GDM1 (cell line): ENCODE measurements at places on chromosomes 3 and 15.

DNA sequence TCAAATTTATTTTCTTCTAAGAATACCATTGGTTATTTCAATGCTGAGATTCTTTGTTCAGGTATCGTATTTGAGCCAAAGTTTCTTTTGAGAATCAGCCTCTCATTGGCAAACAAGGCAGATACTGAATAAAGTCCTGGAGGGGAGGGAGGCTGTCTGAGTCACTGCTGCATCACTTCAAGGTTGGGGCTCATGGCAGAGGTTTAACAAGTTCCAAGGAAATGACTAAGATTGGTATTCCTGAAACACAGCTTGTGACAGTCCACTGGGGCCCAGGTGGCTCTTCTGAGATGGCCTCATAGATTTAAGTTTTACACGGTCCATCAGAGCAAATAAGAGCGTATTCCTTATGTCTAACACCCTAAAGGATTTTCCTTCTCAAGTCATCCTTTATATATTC, 213.8 kb upstream of the STAC start:
- no peak for DNase-seq

- DNase-seq, result no peak
These were observed 515.6 kb upstream of the SGO1 start for GRCh38 chr3:20701641-20702040.

GRCh38 chr15:73799466-73799865, 46.3 kb upstream of the INSYN1 start:
- DNase-seq, result no peak

DNA sequence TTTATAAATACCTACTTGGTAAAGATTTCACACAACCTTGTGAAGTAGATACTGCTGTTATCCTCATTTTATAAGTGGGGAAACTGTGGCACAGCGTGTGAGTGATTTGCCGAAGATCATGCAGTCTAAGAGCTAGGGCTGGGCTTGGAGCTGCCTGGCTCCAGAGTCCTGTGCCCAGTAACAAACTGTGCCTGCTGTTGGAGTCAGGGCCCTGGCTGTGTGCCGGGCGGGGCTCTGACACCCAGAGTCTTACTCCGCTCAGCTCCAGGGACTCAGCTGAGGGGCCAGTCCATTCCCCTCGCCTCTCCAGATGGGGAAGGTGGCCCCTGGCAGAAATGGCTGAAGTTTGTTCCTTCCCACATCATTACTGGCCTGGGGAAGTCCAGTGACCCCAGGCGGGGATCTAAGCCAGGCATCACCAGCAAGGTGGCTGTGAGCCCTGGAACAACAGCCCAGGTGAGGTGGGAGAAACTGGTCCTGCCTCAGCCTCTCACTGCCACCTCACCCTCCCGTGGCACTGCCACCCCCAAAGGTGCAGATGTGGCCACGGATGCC, 17.3 kb upstream of the PLXNA1 start:
- no peak for DNase-seq

- DNase-seq, result no peak
These were observed 841 bp downstream of the EIF3J start for GRCh38 chr15:44537735-44538240.

GRCh38 chr3:100500320-100500880, 8.0 kb downstream of the TMEM45A start:
- no peak for DNase-seq

DNA sequence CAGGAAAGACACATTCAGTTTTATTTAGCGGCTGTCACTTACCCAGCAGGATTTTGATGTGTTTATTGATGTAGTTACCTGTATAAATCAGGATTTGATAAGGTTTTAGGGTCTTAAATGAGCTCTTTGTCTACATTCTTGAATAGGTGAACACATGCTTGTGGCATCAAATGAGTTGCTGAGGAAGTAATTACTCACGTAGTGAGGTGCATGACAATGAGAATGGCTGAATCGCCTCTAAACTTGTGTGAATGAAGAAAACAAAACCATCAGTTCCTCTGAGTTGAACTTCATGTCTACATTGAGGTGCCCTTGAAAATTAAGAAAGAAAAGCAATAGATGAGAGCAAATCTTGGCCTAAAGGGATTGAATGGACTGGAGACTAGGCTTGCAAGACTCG, 245.6 kb upstream of the SATB1 start:
- no peak for DNase-seq

DNA sequence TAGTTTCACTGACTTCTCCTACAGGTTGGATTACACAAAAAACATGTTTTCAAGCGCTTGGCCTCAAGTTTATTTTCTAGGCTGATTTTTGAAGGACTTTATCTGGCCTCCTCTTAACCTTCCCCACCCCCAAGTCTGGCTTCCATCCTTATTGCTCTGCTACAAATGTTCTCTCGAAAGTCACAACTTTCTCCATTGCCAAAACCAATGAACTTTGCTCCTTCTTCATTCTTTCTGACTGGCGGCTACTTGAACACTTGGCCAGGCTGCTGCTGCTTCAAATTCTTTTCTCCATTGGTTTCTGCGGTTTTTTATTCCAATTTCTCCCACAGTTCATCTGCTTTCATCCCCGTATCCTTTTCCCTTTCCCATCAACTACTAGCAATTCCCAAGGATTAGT, 106.6 kb downstream of the TOP2B start:
- DNase-seq, result no peak

- DNase-seq, result no peak
These were observed 37.8 kb upstream of the SCN5A start for GRCh38 chr3:38687321-38687720.

DNA sequence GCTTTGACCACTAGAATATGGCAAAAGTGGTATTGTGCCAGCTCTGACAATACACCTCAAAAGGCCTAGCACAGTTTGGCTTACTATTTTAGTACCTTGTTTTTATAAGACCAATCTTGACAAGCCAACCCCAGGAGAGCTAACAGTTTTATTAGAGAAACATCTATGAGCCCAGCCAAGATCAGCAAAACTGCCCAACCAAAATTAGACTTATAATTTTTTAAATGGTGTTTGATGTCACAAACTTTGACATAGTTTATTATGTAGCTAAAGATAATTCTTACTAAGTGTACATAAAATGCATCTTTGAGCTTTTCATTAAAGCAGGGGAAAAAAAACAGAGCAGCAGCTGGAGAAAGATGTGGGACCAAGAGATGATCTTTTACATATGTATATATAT, 537.5 kb downstream of the ZPLD1 start:
- no peak for DNase-seq

GRCh38 chr15:59539799-59540198, 71.8 kb upstream of the GCNT3 start:
- no peak for DNase-seq

GRCh38 chr3:158249183-158249582, 139.3 kb downstream of the RSRC1 start:
- no peak for DNase-seq

DNA sequence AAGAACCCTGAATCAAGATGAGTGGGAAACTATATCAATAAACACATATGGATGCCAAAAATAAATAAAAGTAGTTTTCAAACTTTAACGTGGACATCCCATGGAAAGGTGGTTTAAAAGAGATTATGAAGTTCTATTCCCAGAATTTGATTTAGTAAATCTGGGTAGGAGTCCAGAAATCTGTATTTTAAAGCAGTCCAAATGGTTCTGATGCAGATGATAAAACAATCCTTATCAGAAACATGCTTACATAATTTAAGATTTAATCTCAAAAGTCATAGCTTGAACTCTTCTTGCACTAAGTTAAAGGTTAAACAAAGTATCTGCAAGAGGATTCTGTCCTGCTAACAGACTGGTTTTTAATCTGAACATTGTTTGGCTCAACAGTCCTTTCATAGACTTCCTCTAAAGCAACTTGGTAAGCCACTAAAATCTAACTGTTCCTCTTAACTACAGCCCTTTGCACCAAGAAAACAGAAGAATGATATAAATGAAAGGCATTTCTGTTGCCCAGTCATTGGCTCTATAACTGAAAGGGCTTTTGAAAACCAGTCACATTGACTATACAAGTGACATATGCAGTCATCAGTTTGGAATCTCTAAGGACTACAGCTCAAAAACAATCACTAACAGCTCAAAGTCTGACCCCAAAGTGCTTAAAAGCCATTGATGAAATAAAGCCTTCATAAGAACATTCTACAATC, 23.4 kb upstream of the MAP4 start:
- no peak for DNase-seq

GRCh38 chr3:176590722-176591121, 606.6 kb downstream of the TBL1XR1 start:
- DNase-seq, result no peak

- DNase-seq, result no peak
These were observed 415.8 kb upstream of the GOLIM4 start for GRCh38 chr3:168511428-168512014.

DNA sequence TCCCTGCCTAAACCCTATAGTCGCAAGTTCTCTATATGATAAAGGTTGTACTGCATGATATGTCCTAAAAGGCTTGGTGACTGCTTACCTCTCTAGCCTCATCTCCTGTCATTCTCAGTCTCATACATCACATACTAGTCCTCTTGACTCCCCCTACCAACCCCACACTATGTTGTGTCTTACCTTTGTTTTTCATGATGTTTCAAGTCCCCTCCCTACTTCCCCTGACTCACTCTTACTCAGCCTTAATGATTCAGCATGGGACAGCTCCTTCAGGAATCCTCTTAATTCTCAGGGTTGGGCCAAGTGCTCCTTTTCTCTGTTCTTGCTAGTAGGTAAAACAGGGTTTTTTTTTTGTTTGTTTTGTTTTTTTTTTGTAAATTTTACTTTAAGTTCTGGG, 49.6 kb downstream of the SLMAP start:
- DNase-seq, result no peak

GRCh38 chr3:118587037-118587741, 447.5 kb downstream of the IGSF11 start:
- no peak for DNase-seq

- no peak for DNase-seq
These were observed 125.3 kb downstream of the IGF1R start for GRCh38 chr15:98773616-98774015.

DNA sequence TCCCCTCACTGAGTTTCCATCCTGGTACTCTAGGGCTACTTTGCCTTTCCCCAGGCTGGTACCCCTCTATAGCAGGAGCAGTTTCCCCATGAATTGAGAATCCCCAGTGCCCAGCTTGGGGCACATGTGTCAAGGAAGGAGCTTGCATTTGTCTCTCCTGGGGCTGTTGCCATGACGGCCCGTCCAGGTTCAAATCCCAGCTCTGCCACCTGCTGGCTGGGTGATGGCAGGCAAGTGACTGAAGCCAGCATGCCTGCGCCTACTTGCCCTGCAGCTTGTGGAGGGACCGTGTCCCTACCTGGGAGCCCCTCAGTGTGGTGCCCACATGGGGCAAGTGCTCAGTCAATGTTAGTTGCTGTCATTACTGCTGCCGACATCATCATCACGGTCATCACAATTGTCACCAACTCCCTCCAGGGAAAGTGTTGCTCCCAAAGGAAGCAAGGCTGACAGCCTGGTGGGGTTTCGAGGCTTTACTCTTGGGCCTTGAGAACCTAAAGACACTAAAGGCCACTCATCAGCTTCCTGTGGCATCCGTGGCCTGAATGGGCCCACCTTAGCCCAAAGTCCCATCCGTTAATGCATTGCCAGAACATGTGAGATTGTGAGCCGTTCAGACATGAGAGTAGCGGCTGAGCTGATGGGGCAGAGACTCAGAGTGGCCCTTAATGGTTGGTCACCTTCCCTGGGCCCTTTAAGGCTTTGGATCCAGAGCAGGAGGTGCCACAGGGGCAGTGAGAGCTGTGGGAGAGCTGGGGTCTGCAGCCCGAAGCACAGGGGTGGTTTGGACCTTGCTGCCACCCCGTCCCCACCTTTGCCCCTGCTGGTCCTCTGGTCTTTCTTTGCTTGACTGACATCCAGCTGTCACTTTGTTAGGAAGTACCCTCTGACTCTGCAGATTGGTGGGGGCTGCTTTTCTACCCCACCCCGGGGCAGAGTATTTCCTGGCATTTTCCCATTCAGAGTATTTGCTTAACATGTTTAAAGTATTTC, 144.4 kb downstream of the DNAJB8 start:
- peak; percentile 27 for DNase-seq

DNA sequence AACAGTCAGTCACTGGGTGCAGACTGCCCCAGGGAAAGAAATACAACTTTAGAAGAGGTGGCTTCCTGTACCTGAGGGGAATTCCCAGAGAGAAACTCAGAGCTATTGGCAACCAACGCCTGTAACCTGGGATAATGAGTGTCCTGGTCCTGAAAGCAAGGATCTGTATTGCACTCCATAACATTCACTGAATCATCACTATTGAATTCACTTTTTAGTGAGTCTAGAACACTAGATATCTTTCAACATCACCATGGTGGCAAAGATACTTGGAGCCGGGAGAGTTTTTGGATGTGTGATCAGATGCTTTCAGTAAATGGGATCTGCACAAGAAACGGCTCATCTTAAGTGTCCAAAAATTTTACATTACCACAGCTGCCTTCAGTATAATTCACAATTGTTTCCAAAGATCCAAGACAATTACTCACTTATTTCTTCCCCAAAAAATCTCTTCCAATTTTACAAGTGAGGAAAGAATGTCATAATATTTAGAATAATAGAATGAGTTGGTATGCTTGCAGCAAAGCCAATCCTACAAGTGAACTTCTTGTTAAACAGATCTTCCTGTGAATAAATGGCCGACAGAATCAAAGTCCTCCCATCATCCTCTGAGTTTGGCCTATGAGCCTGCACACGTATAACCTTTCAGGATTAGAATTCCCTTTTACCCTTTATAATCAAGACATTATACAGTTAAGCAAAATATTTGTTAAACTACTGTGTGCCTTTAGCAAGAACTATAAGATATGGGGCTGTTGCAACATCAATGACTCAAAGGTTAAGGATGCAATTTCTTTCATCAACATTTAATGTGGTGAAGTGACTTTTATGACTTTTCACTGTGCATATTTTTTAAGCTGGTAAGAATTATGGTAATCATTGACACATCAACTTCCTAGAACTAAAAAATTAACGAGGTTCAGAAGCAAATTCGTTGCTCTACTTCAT, 243.3 kb upstream of the COL8A1 start:
- DNase-seq, result no peak

- DNase-seq, result no peak
These were observed 14.9 kb downstream of the MAGI1 start for GRCh38 chr3:66023738-66024385.

DNA sequence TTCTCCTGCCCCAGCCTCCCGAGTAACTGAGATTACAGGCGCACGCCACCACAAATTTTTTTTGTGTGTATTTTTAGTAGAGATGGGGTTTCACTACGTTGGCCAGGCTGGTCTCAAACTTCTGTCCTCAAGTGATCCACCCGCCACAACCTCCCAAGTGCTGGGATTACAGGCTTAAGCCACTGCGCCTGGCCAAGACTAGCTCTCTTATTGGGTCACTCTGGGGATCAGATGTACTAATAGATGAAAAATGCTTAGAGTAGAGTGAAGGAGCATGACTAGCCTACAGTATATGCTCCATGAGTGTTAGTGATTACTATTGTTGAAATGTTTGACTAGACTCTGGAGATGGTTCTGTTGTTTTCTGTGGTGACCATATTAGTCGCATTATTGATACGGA, 21.8 kb downstream of the RARB start:
- no peak for DNase-seq
